ENCODE measurements at places on chromosomes 7 and 10. TPM values are rescaled to one million over a fixed set of nuclear protein-coding genes. Genes with fewer than 3 reads are reported as not detected.

DNA sequence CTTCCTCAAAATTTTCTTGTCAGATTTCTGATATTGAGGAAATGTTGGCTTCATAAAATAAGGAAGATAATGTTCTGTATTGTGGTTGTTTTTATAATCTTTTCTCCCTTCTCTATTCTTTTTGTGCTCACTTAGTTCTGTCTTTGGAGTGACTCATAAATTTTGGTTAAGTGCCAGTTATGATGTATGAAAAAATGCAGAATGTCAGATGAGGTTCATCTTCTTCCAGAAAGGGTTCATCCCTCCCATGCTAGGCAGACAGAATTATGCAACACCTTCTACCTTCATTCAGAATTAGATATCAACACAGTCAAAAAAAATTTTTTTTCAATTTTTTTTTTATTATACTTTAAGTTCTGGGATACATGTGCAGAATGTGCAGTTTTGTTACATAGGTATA lies 36.6 kb upstream of the CYP2C19 start:
- no peaks in the 10 kb centered on the region for H3K4me1 ChIP-seq
- H3K4me3 ChIP-seq = no peak overlapping the region
- no peak for DNase-seq
- H3K36me3 ChIP-seq = no peaks in the 10 kb centered on the region
- H3K27me3 ChIP-seq = no peaks in the 10 kb centered on the region

- DNase-seq = no peak
- H3K4me3 ChIP-seq = no peak overlapping the region
- no peak overlapping the region for H3K27ac ChIP-seq
- no peaks in the 10 kb centered on the region for H3K27me3 ChIP-seq
- H3K4me1 ChIP-seq = peaks cover 16% of the 10 kb centered on the region
- H3K36me3 ChIP-seq = peaks cover 11% of the 10 kb centered on the region
These were observed 9.0 kb upstream of the ADAP1 start for GRCh38 chr7:963236-964078.

DNA sequence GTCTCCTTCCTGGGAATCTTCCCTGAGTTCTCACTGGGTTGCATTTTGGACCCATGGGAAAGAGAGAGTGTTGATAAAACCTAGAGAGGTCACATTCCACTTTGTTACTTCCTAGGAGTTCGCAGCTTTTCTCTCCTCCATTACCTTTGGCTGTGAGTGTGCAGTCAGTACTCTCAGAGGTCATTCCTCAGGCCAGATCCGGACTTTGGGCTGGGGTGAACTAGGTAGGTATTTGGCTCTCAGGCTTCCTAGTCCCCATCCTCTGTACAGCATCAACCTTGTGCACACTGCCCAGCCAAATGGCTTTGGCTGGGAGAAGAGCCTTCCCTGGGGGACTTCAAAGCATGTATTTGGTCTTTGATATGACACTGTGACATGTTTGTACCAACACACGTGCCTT lies 508.1 kb downstream of the LRMDA start:
- H3K36me3 ChIP-seq = no peaks in the 10 kb centered on the region
- H3K27me3 ChIP-seq = no peaks in the 10 kb centered on the region
- no peak for DNase-seq
- no peak overlapping the region for H3K4me3 ChIP-seq
- no peaks in the 10 kb centered on the region for H3K4me1 ChIP-seq

DNA sequence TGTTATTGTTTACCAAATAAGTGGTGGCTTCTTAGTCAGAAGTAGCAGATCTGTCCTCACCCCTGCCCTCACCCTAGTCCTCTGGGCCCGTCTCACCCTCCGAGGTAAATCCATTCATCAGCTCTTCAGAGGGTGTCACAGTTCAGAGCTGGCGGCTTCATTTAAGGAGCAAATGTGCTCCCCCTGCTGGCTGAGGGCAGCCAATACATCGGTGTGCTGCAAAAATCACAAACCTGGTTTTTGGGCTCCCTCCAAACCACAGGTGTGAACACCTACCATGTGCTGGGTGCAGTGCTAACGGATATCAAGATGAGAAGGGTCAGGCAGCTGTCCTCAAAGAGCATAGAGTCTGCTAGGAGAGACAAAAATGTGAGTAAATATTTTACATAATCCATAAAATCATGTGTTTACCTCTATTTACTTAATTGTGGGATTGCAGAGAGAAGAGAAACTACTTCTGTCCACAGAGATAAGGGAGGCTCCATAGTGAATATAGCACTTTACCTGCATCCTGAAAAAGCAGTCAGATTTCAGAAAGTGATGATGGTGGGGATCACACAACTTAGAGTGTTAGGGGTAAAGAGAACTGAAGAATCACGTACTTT lies 15.5 kb upstream of the CRTAC1 start:
- H3K27me3 ChIP-seq = peaks cover 17% of the 10 kb centered on the region
- H3K4me3 ChIP-seq = no peak overlapping the region
- H3K4me1 ChIP-seq = no peaks in the 10 kb centered on the region
- H3K36me3 ChIP-seq = no peaks in the 10 kb centered on the region

Gene EBLN1
- total RNA-seq = not detected
